ENCODE measurements at places on chromosomes 3 and 15.

DNA sequence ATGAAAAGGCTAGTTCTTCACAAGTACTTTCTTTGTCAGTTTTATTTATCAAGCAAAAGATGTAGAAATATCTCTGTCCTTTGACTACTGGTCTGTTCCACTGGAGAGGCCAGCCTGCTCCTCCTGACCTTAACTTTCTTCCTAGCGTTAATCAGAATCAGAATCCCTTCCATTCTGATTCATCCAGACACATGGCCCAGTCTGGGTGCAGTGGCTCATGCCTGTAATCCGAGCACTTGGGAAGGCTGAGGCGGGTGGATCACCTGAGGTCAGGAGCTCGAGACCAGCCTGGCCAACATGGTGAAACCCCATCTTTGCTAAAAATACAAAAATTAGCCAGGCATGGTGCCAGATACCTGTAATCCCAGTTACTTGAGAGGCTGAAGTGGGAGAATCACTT is 32.0 kb upstream of the MANF start:
- no peak for DNase-seq

GRCh38 chr3:57227930-57228751 is 612 bp downstream of the APPL1 start:
- DNase-seq: peak; percentile 72

DNA sequence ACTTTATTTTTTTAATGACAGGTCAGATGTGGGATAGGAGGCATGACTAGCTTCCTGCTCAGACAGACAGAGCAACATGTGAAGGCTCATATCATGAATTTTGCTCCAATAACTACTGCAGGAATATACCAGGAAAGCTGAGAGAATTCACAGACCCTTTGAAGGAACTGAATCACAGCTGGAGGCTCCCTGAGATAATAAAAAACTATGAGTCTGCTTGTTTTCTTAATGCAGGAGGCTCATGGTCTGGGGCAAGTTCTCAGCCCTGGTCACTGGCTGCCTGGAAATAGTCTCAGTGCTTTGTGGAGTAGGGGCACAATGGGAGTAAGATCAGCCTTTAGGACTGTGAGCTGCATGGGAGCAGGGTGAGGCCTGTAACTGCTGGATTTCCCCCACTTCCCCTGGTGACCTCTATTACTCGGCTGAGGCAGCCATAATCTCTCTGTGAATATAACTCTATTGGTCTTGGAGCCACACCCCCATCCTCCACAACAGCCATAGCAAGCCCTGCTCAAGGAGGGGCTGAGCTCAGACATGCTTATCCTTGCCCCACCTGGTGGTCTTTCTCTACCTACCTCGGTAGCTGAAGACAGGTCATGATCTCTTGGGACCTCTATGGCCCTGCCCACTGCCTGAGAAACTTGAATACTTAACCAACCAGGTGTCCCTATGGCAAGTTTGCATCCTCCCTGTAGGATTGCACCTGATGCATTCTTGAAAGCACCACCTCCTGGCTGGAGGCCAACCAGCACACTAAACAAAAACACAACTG is 281.6 kb upstream of the TMCO5A start:
- DNase-seq: no peak

GRCh38 chr3:109353057-109353456 is 15.7 kb upstream of the DPPA4 start:
- DNase-seq: no peak

DNA sequence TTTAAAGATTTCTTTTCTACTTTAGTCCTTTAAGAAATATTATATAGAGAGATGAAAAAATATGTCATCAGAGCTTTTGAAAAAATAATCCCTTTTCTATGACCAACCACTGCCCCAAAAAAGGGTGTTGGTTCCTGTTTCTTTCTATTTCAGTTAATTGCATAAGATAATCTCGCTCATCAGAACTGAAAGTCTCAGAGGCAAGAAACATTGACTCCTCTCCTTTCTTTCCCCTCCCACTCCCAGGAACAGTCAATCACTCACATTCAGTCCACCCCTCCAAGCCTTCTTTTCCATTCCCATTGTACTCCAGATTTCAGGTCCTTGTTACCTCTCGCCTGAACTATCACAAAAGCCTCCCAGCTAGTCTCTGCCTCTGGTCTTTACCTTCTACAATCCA is 153.7 kb upstream of the ABI3BP start:
- DNase-seq: no peak

- DNase-seq: no peak
Measured at GRCh38 chr15:66700412-66700801, 1.6 kb upstream of the SMAD6 start.

GRCh38 chr3:18679238-18679637 is 254.1 kb upstream of the SATB1 start:
- no peak for DNase-seq

DNA sequence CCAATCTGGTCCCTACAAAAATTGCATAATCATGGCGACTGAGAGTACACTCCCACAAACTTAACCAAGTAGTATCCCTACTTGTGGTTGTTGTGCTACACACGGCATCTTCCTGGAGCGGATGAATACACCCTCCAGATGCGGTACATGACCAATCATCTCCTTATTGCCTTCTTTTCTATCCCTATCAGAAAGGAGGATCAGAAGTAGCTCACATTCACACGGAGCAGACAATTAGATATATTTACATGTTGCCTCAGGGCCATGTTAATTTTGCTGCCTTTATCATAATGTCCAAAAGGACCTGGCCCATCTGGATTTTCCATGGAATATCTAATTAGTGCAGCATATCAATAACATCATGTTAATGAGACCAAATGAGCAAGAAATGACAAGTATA is 96.4 kb upstream of the RNU6-1 start:
- no peak for DNase-seq

GRCh38 chr3:41198046-41198445 is 1.3 kb upstream of the CTNNB1 start:
- no peak for DNase-seq

DNA sequence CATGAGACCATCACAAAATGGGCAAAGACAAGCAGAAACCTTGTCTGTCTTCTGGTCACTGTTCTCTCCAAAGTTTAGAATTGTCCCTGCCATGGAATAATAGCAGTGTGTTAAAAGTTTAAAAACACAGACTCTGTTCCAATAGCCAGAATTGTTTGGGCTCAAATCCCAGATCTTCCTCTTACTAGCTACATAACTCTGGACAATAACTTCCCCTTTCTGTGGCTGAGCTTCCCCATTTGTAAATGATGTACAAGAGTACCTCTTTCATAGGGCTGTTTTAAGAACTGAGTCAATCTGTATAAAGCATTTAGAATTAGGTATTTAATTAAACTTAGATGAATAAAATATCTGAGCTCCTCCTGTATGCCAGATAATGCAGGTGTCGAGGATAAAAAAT is 623.0 kb downstream of the NTRK3 start:
- no peak for DNase-seq

DNA sequence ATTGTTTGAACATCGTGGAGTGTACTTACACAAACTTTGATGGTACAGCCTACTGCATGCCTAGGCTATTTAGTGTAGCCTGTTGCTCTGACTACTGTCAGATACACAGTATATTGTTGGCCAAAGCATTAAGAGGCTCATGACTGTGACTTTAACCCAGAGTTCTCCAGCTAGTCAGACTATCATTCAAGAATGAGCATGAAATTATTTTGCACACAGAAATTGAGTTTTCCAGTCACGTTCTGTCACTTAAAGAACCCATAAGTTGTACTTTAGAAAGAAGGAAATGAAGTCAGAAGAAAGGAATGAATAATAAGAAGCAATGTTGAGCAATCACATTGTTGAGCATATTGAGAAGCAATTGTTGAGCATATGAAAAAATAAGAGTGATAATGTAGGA is 37.6 kb upstream of the SLC22A13 start:
- DNase-seq: no peak

- peak; percentile 43 for DNase-seq
Measured at GRCh38 chr15:73631915-73632669, 1.1 kb downstream of the NPTN start.

DNA sequence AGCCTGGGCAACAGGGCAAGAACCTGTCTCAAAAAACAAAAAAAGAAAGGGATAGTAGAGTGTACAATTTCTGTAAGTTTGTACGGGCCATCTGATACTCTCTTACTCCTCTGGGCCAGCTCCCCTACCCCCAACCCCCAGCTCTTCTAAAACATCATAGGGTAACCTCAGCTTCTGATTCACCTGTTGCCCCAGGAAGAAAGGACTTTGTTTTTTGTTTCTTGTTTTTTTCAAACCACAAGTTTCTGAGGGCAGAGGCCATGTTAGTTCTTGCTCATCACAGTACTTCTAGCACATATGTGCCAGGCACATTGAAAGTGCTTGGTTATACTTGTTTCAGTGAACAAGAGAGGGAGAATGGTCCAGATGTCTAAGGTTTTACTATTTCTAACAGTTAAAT is 20.2 kb downstream of the ATOSA start:
- DNase-seq: no peak

DNA sequence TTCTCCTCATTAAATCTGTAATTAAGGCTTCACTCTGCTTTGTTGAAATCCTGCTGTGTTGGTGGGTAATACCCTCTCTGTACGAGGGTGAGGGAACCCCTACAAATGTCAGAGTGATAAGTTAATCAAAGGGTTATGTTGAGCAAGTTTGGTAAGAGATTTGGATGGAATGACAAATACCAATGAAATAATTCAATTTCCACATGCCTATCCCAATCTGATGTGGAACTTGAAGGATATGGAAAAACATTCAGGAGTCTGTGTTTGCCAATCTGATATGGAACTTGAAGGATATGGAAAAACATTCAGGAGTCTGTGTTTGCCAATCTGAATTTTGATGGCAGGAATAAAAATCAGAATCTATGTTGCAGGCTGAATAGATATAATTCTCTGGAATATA is 910.2 kb downstream of the TUSC7 start:
- no peak for DNase-seq

DNA sequence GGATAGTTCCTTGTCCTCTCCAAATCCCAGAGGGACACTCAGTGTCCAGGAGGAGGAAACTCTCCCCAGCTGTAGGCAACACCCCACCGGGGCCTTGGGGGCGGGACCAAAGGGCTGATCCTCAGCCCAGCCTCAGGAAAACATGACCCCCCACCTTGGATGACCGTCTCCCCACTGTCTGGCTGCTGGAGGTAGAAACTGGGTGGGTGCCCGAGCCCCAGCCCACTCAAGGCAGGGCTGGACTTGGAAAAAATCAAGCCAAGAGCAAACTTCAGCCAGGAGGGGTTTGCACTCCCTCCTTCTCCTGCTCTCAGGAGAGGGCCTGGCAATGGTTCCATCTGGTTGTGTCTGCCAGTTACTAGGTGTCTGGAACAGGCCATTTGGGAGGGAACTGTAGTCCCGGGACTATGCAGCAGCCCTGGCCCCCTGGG is 3.6 kb upstream of the RASL12 start:
- DNase-seq: peak; percentile 75

DNA sequence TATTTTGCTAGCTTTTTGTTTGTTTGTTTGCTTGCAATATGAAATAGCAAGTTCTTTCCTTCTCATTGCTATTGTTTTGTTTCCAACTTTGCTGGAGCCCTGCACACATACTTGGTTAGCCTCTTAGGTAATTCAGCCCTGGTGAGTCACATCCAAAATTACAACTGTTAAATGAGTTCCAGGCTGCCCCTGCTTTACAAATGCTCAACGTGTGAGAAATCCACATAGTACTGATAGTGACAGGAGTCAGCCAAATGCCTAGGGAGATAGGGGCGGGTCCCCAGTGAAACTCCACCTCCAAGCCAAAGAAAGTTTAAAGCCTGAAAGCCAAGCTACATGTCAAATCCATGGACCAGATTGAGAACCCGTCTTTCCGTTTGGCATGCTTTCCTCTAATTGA is 81.3 kb upstream of the RNF7 start:
- DNase-seq: no peak

- DNase-seq: peak; percentile 95
Measured at GRCh38 chr15:72685925-72686794, at the start of the genes BBS4 and HIGD2B. Gene BBS4 (plus strand): TSS chr15:72686207. CDS start chr15:72686228, 21 bp downstream. Gene HIGD2B (minus strand): TSS chr15:72686182. CDS start chr15:72676374, 9,808 bp downstream.

DNA sequence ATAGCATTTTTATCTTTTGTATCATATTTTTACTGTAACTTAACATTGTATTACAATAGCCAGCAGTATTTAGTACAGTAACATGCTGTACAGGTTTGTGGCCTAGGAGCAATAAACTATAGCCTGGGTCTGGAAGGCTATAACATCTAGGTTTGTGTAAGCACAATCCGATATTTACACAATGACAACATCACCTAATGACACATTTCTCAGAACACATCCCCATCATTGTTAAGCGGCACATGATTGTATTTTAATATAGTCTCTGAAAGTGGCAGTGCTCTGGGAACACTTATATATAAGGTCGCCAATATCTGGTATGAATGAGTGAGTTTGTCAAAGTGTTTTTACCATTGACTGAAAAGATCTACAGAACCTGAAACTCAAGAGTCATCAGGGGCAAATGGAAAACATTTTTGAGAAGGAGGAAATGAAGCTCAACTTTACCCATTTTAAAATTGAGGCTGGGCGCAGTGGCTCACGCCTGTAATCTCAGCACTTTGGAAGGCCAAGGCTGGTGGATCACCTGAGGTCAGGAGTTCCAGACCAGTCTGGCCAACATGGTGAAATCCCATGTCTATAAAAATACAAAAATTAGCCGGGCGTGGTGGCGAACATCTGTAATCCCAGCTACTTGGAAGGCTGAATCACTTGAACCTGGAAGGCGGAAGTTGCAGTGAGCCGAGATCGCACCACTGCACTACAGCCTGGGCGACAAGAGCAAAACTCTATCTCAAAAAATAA is 38.8 kb upstream of the TNFSF10 start:
- no peak for DNase-seq

DNA sequence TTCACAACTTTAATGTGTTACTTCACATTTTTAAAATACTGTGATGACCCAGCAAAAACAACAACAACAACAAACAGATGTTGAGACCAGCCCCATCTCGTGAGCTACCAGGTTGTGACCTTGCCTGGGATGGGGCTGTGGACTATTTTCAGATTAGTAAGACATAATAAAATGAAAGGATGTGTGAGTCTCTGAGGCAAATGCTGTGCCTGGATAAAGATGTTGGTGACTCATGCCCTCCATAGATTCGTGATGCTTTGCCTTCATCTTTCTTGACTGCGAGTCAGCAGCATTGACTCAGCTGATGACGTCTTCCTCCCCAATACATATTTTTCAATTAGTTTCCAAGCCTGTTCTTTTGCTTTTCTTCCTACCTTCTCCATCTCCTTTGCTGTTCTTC is 453.0 kb upstream of the CFAP20DC start:
- no peak for DNase-seq

GRCh38 chr3:46449755-46450552 is 14.8 kb downstream of the LTF start:
- DNase-seq: no peak

GRCh38 chr3:12049675-12050074 is 45.5 kb downstream of the SYN2 start:
- DNase-seq: no peak

DNA sequence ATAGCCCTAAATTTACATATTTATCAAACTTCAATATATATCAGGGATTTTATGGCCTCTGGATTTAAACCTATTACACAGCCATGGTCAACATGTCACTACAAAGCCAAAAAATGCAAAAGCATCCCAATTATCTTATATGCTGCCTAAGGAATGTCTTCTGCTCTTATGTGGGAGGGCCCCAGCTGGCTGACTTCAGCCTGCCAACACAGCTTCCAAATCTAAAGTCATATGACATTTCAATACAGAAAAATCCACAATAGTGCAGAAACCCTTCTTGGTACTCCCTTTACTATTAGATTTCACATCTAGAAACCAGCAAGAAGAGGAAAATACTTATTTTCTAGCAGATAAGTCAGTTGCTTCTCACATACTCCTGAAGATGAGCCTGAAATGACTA is 6.4 kb downstream of the PFN2 start:
- peak; percentile 44 for DNase-seq
